ENCODE measurements at places on chromosomes 1 and 21. TPM values are rescaled to one million over a fixed set of nuclear protein-coding genes. Genes with fewer than 3 reads are reported as not detected.

DNA sequence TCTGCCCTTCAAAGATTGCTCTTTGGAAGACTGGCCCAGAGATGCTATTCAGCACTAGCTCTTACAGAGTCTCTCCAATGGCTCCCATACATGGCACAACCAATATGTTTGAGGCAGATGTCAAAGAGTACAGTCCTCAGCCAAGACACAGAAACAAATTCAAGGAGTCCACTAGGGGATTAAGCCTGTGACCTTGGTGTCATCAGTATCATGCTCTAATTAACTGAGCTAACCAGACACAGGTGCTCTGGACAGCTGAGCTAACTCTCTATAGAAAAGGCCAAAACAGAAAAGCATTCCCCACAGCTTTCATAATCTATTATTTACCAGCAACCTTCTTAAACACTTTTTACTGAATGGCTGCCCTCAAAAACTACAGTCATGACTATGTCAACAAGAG is 666.0 kb upstream of the PLXNA2 start:
- DNase-seq: no peak
- H3K27ac ChIP-seq: no peak overlapping the region
- no peaks in the 10 kb centered on the region for H3K27me3 ChIP-seq
- H3K4me1 ChIP-seq: peaks cover 6% of the 10 kb centered on the region

SMYD3 gene
- 40.5 TPM for total RNA-seq

DNA sequence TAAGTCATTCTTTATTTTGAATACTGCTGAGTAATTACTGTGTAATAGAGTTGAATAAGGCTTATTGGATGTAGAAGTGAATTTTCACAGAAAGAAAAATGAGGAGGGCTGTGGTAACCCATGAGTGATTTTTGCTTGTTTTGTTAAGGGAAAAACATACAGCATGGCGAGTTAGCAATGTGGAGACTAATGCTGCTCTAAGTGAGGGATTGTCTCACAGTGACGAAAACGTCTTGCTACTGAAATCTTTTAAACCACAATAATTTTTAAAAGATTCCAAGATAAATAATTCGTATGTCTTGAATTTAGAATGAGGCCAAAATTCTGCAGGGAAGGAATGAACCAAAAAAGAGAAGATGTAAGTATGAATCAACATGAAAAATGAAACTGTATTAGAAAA is 16.2 kb upstream of the PLA2G4A start:
- H3K36me3 ChIP-seq: no peaks in the 10 kb centered on the region
- no peak overlapping the region for H3K4me3 ChIP-seq
- no peaks in the 10 kb centered on the region for H3K4me1 ChIP-seq
- no peak overlapping the region for H3K27ac ChIP-seq

DNA sequence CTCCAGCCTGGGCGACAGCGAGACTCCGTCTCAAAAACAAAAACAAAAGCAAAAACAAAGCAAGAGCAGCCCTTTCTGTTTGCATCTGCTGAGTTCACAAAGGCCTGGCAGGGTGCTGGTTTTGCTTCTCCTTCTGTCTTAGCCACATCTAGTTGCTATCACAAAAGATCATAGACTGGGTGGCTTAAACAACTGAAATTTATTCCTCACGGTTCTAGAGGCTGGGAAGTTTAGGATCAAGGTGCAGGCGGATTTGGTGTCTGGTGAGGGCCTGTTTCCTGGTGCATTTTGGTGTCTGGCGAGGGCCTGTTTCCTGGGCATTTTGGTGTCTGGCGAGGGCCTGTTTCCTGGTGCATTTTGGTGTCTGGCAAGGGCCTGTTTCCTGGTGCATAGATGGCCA is 471.3 kb downstream of the CAMTA1 start:
- no peaks in the 10 kb centered on the region for H3K36me3 ChIP-seq
- DNase-seq: peak; percentile 37
- peaks cover 19% of the 10 kb centered on the region for H3K4me1 ChIP-seq
- H3K4me3 ChIP-seq: no peak overlapping the region

GRCh38 chr1:110620686-110621085 is 14.5 kb upstream of the KCNA2 start:
- no peak overlapping the region for H3K27ac ChIP-seq
- peaks cover 82% of the 10 kb centered on the region for H3K27me3 ChIP-seq
- no peaks in the 10 kb centered on the region for H3K36me3 ChIP-seq
- no peak for DNase-seq
- no peak overlapping the region for H3K4me3 ChIP-seq
- peaks cover 5% of the 10 kb centered on the region for H3K4me1 ChIP-seq

GRCh38 chr1:243414152-243414494 is 158.3 kb downstream of the SDCCAG8 start:
- no peak overlapping the region for H3K4me3 ChIP-seq
- H3K27me3 ChIP-seq: no peaks in the 10 kb centered on the region
- no peaks in the 10 kb centered on the region for H3K36me3 ChIP-seq
- H3K4me1 ChIP-seq: peaks cover 34% of the 10 kb centered on the region
- no peak overlapping the region for H3K27ac ChIP-seq

- no peak for DNase-seq
- H3K27ac ChIP-seq: no peak overlapping the region
- H3K4me1 ChIP-seq: no peaks in the 10 kb centered on the region
These were observed 377.1 kb downstream of the NPHP4 start for GRCh38 chr1:5615076-5615475.

- no peaks in the 10 kb centered on the region for H3K27me3 ChIP-seq
- H3K36me3 ChIP-seq: peaks cover 6% of the 10 kb centered on the region
- DNase-seq: no peak
- no peak overlapping the region for H3K4me3 ChIP-seq
These were observed 225.8 kb upstream of the TNR start for GRCh38 chr1:175969231-175969630.

DNA sequence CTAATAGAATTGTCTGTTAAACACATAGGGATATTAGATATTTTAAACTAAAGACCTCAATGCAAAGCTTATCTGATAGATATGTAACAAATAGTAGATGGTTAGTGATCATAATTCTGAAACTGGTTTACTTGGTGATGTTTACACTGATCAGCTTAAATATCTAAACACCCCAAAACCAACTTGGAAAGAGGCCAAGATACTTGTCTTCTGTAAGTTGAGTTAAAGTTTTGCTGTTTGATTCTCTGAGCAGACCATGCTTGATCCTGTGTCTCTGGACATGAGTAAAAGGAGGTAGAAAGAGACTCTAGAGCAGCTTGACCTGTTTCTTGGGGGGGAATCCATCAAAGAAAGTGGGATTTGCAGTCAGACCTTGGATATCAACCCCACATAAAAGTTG is 107.5 kb downstream of the NEK7 start:
- no peaks in the 10 kb centered on the region for H3K36me3 ChIP-seq
- no peak overlapping the region for H3K27ac ChIP-seq
- DNase-seq: no peak
- H3K27me3 ChIP-seq: no peaks in the 10 kb centered on the region

CFHR1 gene
- total RNA-seq: not detected

- H3K4me1 ChIP-seq: peaks cover 9% of the 10 kb centered on the region
- no peak for DNase-seq
- no peak overlapping the region for H3K4me3 ChIP-seq
- H3K27ac ChIP-seq: no peak overlapping the region
These were observed 1127.4 kb downstream of the NCAM2 start for GRCh38 chr21:22125581-22125980.

HFM1 gene
- total RNA-seq: 15.1 TPM

- H3K4me1 ChIP-seq: peaks cover 27% of the 10 kb centered on the region
- H3K27me3 ChIP-seq: no peaks in the 10 kb centered on the region
- H3K4me3 ChIP-seq: peak overlapping the region; percentile 87
- peaks cover 4% of the 10 kb centered on the region for H3K36me3 ChIP-seq
- DNase-seq: peak; percentile 60
These were observed 911 bp downstream of the GNB1 start for GRCh38 chr1:1889847-1890505.

- no peak overlapping the region for H3K4me3 ChIP-seq
- H3K27me3 ChIP-seq: no peaks in the 10 kb centered on the region
These were observed 84.2 kb downstream of the OBSCN start for GRCh38 chr1:228291906-228292608.

SPRR3 gene
- total RNA-seq: not detected

- DNase-seq: no peak
- no peak overlapping the region for H3K27ac ChIP-seq
These were observed 196.4 kb downstream of the KAZN start for GRCh38 chr1:14794906-14795305.

DNA sequence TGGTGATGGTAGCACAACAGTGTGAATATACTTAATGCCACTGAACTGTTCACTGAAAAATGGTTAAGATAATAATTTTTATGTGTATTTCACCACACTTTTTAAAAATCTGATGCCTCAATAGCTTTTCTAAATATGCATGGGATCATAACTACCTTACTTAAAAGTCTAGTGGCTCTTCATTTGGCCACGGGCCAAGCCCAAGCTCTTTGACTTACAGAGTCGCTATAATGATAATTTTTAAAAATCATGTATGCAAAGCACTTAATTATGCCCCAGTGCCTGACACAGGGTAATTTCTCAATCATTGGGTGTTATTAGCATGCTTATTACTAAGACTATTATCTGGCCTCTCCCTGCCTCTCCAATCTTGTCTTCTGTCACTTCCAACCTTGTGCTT is 7.6 kb upstream of the CNN3 start:
- H3K27ac ChIP-seq: no peak overlapping the region
- H3K4me1 ChIP-seq: peaks cover 18% of the 10 kb centered on the region
- H3K36me3 ChIP-seq: no peaks in the 10 kb centered on the region
- DNase-seq: no peak

- H3K4me3 ChIP-seq: no peak overlapping the region
- no peaks in the 10 kb centered on the region for H3K27me3 ChIP-seq
- H3K27ac ChIP-seq: no peak overlapping the region
- H3K4me1 ChIP-seq: peaks cover 3% of the 10 kb centered on the region
These were observed 538.4 kb downstream of the PTPRC start for GRCh38 chr1:199177241-199177640.

- H3K4me3 ChIP-seq: peak overlapping the region; percentile 91
- H3K36me3 ChIP-seq: no peaks in the 10 kb centered on the region
- no peak for DNase-seq
- H3K4me1 ChIP-seq: peaks cover 34% of the 10 kb centered on the region
These were observed 744 bp upstream of the IGSF3 start for GRCh38 chr1:116668277-116668676.

GRCh38 chr21:29250636-29251035 is 48.1 kb upstream of the BACH1 start:
- H3K4me1 ChIP-seq: no peaks in the 10 kb centered on the region
- H3K27me3 ChIP-seq: no peaks in the 10 kb centered on the region
- no peak overlapping the region for H3K4me3 ChIP-seq
- H3K27ac ChIP-seq: no peak overlapping the region
- no peaks in the 10 kb centered on the region for H3K36me3 ChIP-seq

DNA sequence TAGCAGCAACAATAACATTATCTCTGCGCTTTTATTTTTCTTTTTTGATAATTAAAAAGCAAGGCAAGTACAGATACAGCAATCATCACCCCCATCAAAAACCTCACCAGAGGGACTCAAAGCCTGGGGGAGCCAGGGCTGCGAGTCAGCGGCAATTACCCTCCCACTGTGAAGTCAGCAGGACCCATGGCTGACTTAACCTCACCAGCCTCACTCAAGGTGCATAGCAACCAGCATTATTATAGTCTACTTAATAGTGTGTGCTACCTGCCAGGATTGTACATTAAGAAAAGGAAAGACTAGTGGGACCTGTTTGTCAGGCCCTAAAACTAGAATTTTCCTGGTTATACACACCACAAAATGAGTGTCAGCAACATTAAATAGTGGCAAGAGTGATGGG is 28.9 kb upstream of the SERBP1 start:
- H3K4me3 ChIP-seq: no peak overlapping the region
- DNase-seq: peak; percentile 29
- H3K27me3 ChIP-seq: no peaks in the 10 kb centered on the region
- no peaks in the 10 kb centered on the region for H3K36me3 ChIP-seq

DNA sequence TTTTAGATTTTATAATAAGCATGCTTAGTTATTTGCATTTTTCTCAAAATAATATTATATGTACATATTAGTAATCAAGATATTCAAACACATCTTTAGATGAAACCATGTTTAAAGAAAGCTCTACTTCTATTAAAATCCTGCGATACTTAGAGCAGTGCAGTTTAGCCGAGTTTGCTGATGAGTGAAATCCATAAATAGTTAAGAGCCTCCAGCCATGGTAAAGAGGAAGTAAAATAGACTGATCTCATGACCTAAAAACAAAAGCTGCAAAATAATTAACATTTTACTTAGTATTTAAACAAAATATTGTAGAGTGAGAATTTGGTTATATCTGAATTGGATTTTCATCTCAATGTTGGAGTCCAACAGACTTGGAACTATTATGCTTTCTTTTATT is 147.4 kb upstream of the NRIP1 start:
- H3K4me1 ChIP-seq: peaks cover 3% of the 10 kb centered on the region
- no peak overlapping the region for H3K27ac ChIP-seq
- no peaks in the 10 kb centered on the region for H3K27me3 ChIP-seq
- H3K4me3 ChIP-seq: no peak overlapping the region
- no peak for DNase-seq
- H3K36me3 ChIP-seq: no peaks in the 10 kb centered on the region

GRCh38 chr1:208048904-208049303 is 138.0 kb upstream of the CD34 start:
- no peak for DNase-seq
- no peaks in the 10 kb centered on the region for H3K27me3 ChIP-seq
- H3K36me3 ChIP-seq: no peaks in the 10 kb centered on the region
- no peak overlapping the region for H3K27ac ChIP-seq
- H3K4me3 ChIP-seq: no peak overlapping the region

- H3K27me3 ChIP-seq: no peaks in the 10 kb centered on the region
- DNase-seq: no peak
- H3K27ac ChIP-seq: no peak overlapping the region
- H3K4me3 ChIP-seq: no peak overlapping the region
- no peaks in the 10 kb centered on the region for H3K4me1 ChIP-seq
- no peaks in the 10 kb centered on the region for H3K36me3 ChIP-seq
These were observed 1456.1 kb downstream of the BRINP3 start for GRCh38 chr1:189021577-189021976.

GRCh38 chr1:45721207-45721606 is 29.2 kb downstream of the IPP start:
- H3K27me3 ChIP-seq: no peaks in the 10 kb centered on the region
- no peak for DNase-seq
- no peaks in the 10 kb centered on the region for H3K36me3 ChIP-seq

NR1I3 gene
- not detected for total RNA-seq

DNA sequence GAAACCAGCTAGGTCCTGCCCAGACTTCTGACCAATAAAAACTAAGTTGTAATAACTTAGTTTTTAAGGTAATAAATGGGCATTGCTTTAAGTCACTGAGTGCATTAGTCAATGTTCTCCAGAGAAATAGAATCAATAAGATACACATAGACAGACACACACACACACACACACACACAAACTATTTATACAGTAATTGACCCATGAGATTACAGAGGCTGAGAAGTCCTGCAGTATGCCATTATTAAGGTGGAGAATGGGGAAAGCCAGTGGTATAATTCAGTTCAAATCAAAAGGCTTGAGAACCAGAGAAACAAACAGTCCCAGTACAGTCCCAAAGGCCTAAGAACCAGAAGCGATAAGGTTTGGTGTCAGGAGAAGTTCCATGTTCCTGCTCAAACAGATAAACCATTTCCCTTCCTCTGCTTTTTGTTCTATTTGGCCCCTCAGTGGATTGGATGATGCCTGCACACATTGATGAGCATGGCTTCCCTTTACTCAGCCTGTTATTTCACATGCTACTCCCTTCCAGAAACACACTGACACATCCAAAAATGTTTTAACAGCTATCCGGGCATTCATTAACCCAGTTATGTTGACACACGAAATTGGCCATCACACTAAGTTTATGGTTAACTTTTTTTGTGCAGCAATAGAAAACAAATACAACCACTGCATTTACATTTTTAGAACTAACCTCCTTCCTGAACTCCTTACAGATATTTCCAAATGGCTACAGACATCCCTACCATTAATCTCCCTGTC is 828.2 kb upstream of the NCAM2 start:
- H3K27me3 ChIP-seq: no peaks in the 10 kb centered on the region
- H3K4me1 ChIP-seq: no peaks in the 10 kb centered on the region
- no peak for DNase-seq
- no peak overlapping the region for H3K4me3 ChIP-seq

- H3K27ac ChIP-seq: no peak overlapping the region
- DNase-seq: no peak
- no peaks in the 10 kb centered on the region for H3K36me3 ChIP-seq
These were observed 99.6 kb upstream of the CACNA1E start for GRCh38 chr1:181383695-181384094.

Data from neural progenitor cell (in vitro differentiated cells).